Gastrocnemius medialis (tissue), 4 donors: ENCODE measurements at places on chromosomes 13 and 19. TPM values are rescaled to one million over a fixed set of nuclear protein-coding genes. Genes with fewer than 3 reads are reported as not detected.

TMC4 gene
- total RNA-seq = not detected

- H3K36me3 ChIP-seq = peaks cover 5% of the 10 kb centered on the region
- DNase-seq = no peak
- H3K4me1 ChIP-seq = peaks cover 13% of the 10 kb centered on the region
- no peak overlapping the region for H3K4me3 ChIP-seq
- H3K27me3 ChIP-seq = no peaks in the 10 kb centered on the region
Observed at GRCh38 chr13:113544071-113544891, 40.3 kb upstream of the TFDP1 start.

GRCh38 chr19:49337267-49338022, 2.2 kb downstream of the CD37 start:
- H3K36me3 ChIP-seq = no peaks in the 10 kb centered on the region
- H3K27me3 ChIP-seq = peaks cover 21% of the 10 kb centered on the region

FBXL3 gene
- total RNA-seq = 50.6 TPM

IRF2BP1 gene
- total RNA-seq = 20.0 TPM

DNA sequence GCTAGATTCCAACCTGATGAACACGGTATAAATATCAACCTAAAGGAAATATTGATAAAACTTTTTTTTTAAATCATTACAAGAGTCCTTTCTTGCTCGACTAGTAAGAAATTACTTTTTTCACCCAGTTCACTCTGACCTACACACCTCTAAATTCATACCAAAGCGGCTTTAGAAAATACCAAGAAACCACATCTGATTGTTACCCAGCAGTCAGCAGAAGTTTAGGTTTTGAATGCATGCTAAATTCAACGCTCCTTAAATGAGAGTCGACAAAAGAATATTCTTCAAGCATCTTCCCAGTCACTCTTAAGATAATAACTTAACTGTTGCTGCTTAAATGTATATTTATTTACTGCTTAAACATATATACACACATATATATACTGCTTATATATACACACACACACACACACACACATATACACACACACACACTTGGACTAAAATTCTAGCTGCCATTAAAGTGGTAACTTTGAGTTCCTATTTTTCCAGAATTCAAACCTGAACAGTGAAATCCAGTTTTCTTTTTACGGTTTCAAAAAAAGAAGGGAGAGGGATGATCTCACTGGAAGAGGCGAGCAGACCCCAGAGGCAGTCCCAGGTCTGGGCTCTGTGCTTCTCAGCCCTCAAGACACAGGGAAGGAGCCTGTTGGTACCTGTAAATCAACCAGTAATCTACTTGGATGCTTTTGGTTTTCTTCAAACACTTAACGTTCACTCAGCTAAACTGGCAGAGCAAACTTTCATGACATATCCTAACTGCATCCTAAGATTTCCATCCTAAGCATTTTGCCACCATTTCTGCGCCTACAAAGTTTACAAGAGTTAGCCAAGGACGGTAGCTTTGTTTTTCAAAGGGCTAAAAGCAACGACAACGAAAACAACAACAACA, 1.7 kb downstream of the STK24 start:
- no peaks in the 10 kb centered on the region for H3K27me3 ChIP-seq
- H3K27ac ChIP-seq = peak overlapping the region; percentile 96
- DNase-seq = no peak
- H3K4me3 ChIP-seq = peak overlapping the region; percentile 78

- H3K4me1 ChIP-seq = peaks cover 3% of the 10 kb centered on the region
- no peaks in the 10 kb centered on the region for H3K27me3 ChIP-seq
- H3K36me3 ChIP-seq = no peaks in the 10 kb centered on the region
Observed at GRCh38 chr19:44777715-44778347, at the start of gene CBLC. TSS of gene CBLC (plus strand) at chr19:44777890. CDS start at chr19:44777932, 42 bp downstream.

DNA sequence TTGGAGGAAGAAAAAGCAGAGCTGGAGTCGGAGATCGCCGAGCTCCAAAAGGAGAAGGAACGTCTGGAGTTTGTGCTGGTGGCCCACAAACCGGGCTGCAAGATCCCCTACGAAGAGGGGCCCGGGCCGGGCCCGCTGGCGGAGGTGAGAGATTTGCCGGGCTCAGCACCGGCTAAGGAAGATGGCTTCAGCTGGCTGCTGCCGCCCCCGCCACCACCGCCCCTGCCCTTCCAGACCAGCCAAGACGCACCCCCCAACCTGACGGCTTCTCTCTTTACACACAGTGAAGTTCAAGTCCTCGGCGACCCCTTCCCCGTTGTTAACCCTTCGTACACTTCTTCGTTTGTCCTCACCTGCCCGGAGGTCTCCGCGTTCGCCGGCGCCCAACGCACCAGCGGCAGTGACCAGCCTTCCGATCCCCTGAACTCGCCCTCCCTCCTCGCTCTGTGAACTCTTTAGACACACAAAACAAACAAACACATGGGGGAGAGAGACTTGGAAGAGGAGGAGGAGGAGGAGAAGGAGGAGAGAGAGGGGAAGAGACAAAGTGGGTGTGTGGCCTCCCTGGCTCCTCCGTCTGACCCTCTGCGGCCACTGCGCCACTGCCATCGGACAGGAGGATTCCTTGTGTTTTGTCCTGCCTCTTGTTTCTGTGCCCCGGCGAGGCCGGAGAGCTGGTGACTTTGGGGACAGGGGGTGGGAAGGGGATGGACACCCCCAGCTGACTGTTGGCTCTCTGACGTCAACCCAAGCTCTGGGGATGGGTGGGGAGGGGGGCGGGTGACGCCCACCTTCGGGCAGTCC, 5.0 kb downstream of the FOSB start:
- H3K27me3 ChIP-seq = no peaks in the 10 kb centered on the region
- no peak overlapping the region for H3K4me3 ChIP-seq
- peak overlapping the region; percentile 27 for H3K27ac ChIP-seq
- no peaks in the 10 kb centered on the region for H3K36me3 ChIP-seq
- DNase-seq = no peak

DNA sequence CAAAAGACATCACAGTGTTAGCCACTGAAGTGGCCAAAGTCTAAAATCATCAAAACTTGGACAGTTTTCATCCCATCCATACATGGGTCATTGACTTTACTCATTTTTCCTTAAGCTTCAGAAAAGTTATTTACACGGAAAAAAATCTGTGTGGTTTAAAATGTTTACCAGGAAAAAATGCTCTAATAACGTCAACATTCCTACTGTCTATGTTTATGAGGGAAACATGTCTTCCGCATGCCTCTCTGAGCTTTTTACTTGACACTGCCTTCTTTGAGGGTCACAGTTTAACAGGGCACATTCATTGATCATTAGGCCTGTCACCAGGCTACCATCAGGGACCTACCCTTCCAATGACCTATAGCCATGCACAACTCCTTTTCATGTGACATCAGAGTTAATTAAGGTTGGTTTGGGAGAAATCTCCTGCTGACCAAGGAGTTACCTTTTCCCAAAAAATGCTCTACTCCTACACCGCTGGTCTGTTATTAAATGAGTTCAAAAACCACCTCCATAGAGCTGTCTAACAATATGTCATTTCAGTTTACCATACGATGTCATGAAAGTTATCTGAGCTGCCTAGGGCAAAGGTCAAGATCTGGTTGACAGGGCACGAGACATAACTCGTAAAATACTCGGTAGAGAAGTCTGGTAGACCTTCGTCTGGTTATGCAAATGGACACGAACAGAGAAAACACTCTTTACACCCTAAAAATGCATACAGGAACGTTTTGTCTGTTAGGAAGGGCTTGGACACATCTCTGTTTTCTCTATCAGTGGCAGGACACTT, 17.8 kb downstream of the FLT1 start:
- no peaks in the 10 kb centered on the region for H3K27me3 ChIP-seq
- H3K4me1 ChIP-seq = no peaks in the 10 kb centered on the region
- DNase-seq = no peak
- H3K27ac ChIP-seq = no peak overlapping the region
- no peak overlapping the region for H3K4me3 ChIP-seq

DNA sequence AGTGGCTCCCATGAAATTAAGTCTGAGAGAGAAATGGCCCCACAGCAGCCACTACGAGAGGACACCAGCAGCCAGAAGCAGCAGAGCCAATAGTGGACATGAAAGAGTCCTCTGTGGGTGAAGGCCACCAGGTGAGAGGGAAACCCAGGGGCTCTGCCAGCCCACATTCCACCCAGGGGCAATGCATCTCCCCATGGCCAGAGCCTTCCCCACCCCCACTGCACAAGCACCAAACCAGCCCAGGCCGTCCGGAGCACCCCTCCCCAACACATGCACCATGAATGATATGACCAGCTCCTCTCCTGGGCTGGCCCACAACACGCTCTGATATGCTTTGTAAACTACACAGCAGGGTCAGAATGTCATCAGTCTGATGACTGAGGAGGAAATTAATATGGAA, 66.9 kb downstream of the TSHZ3 start:
- H3K4me3 ChIP-seq = no peak overlapping the region
- no peaks in the 10 kb centered on the region for H3K36me3 ChIP-seq
- no peaks in the 10 kb centered on the region for H3K27me3 ChIP-seq
- no peak overlapping the region for H3K27ac ChIP-seq
- DNase-seq = no peak
- no peaks in the 10 kb centered on the region for H3K4me1 ChIP-seq

ACP7 gene
- total RNA-seq = not detected

DNA sequence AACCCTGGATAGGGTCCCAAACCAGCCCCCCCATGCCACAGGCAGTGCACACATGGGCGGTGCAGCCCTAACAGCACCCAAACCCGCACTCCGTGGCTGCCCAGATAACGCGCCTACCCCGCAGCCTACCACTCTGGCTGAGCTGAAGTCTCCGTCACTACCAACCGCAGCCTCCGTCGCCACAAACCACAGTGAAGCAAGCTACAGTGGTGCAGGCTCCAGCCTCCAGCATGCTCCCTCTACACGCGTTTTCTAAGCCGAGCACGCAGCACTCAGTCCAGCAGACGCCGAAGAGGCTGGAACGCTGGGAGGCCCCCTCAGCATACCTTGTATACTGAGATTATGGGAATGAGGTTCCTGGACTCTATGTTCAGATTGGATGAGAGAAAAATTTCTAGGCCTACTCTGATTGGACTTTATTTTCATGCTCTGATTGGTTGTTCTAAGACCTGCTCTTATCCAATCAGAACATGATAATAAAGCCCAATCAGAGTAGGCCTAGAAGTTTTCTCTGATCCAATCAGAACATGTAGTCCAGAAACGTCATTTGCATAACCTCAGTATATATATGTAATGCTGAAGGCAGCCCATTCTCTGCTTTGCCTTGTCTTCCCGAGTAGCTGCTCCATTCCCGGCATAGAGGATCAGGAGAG, 56.7 kb upstream of the C1QTNF9B start:
- no peaks in the 10 kb centered on the region for H3K36me3 ChIP-seq
- no peaks in the 10 kb centered on the region for H3K4me1 ChIP-seq
- no peaks in the 10 kb centered on the region for H3K27me3 ChIP-seq

GRCh38 chr13:95005300-95005699, 293.0 kb upstream of the SOX21 start:
- H3K4me1 ChIP-seq = no peaks in the 10 kb centered on the region
- H3K27ac ChIP-seq = no peak overlapping the region
- no peak for DNase-seq
- H3K27me3 ChIP-seq = no peaks in the 10 kb centered on the region

DNA sequence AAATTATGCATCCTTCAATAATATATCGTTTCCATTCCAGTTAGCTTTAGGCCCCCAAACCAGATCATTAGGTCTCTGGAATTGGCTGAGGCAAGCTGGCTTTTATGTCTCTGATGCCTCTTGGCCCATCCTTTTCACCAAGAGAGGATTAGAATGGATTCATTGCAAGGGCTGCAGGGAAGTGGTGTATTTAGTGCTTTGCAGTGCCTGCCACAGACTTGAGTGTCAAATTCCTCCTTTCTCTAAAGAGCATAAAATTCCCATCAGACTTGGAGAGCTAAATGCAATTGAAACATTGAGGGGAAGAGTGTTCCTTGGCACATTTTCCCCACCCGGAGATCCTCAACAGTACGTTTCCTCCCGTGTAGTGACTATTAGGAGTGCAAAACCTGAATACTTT, 302.6 kb downstream of the ATP8A2 start:
- H3K27ac ChIP-seq = no peak overlapping the region
- H3K4me1 ChIP-seq = peaks cover 13% of the 10 kb centered on the region
- no peak overlapping the region for H3K4me3 ChIP-seq
- H3K36me3 ChIP-seq = no peaks in the 10 kb centered on the region

DNA sequence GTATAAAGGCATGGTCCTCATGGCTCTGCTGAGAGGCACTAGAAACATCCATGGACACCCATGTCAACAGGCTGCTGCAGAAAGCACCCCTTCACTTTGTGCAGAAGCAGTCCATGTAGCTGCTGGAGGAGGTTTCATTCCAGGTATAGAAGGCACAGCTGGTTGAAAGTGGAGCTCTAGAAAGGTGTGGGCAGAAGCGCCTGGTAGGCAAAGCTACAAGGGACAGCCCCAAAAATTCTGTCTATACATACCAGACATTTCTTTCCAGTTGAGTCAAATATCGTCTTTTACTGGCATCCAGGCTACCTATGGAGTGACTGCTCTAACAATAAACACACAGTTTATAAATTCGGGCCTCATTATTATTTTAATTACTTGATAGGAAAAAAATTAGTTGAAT, 129.3 kb downstream of the ENOX1 start:
- no peak overlapping the region for H3K4me3 ChIP-seq
- H3K4me1 ChIP-seq = no peaks in the 10 kb centered on the region
- no peaks in the 10 kb centered on the region for H3K36me3 ChIP-seq
- H3K27ac ChIP-seq = no peak overlapping the region
- DNase-seq = no peak
